MM.1S (cell line): ENCODE measurements at places on chromosomes 13 and 19.

DNA sequence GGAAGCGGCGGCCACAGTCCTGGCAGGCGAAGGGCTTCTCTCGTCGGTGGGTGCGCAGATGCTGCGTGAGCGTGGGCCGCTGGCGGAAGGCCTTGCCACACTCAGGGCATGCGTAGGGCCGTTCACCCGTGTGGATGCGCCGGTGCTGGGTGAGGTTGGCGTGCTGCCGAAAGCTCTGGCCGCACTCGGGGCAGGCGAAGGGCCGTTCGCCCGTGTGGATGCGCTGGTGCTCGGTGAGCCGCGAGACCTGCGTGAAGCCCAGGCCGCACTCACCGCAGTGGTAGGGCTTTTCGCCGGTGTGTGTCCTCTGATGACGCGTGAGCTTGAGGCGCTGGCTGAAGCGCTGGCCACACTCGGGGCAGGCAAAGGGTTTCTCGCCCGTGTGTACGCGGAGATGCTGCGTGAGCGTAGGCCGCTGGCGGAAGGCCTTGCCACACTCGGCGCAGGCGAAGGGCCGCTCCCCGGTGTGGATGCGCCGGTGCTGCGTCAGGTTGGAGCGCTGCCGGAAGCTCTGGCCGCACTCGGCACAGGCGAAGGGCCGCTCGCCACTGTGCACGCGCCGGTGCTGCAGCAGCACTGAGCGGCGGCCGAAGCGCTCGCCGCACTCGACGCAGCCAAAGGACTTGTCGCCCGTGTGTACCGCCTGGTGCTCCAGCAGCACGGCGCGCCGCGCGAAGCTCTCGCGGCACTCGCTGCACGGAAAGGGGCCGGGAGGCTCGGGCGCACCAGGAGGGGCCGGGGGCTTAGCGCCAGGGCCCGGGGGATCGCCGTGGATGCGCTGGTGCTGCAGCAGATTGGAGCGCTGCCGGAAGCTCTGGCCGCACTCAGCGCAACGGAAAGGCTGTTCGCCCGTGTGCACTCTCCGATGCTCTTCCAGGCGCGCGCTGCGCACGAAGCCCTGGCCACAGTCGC, 4.0 kb upstream of the UBE2M start:
- no peak for DNase-seq

DNA sequence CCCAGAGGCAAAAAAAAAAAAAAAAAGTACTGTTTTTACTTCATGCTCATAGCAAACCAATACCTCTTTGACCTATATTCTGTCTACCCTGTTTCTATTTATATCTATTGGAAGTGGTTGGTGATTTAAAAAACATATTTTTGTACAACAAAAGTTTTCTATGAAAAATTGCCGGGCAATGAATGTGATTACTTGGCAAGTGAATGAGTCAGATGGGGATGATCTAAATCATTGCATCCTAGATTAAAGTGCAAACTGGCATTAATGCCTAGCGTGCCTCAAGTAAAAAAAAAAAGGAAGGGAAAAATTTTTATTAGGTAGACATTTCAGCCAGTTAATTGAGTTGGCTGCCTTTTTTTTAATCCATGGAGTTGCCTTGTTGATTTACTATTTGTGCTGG, 500.6 kb downstream of the KCTD12 start:
- no peak for DNase-seq

DNA sequence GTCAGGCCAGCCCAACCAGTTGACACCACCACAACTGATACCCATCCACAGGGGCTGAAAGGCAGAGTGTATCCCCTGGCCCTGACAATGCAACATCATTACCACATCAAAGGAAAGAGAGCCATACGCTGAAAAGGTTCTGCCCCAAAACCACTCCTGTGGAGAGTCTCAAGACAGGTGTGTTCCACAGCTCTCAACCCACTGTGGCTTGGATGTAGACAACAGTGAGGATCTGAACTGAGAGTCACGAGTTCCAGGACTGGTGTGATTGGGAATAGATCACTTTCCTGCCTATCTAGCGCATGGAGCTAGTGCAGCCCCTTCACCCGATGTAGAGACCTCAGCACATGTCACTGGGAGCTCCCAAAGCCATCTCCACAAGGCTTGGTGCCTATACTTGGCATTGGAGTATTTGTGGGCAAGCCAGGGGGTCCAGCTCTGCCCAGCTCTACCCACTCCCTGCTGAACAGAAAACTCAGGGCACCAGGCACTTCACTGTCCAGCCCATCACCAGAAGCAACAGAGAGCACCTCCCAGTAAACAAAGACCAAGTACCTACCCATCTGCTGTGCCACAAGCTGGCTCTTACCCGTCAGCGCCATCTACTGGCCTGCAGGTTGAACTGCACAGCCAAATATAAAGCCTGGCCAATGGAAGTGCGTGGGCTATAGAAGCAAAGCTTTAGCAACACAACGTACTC, 579.5 kb downstream of the UQCRFS1 start:
- peak; percentile 96 for DNase-seq

GRCh38 chr19:43584484-43584883, 8.9 kb downstream of the PINLYP start:
- DNase-seq = no peak

GRCh38 chr13:40961826-40962225, 57.3 kb downstream of the ELF1 start:
- no peak for DNase-seq

- no peak for DNase-seq
Observed at GRCh38 chr19:34733266-34733745, 737 bp upstream of the ZNF181 start.

DNA sequence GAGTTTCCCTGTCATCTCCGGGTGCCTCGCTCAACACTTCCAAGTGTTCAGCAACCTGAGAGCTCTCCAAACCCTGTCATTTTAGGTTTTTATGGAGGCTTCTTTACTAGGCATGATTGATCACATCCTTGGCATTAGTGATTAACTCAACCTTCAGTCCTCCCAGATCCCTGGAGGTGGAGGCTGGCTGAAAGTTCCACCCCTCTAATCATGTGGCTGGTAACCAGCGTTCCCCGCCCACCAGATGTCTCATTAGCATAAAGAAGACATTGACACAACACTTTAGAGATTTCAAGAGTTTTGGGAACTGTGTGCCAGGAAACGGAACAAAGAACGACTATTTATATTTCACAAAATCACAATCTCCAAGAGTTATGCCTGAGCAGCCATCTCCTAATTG, 71.1 kb upstream of the RGCC start:
- no peak for DNase-seq

GRCh38 chr13:47133011-47133445, 236.2 kb upstream of the HTR2A start:
- DNase-seq = no peak

- no peak for DNase-seq
Observed at GRCh38 chr13:52712385-52712784, 27.2 kb downstream of the CNMD start.

- no peak for DNase-seq
Observed at GRCh38 chr13:57716295-57716694, 84.8 kb downstream of the PCDH17 start.

GRCh38 chr19:45515081-45515624, 7.9 kb downstream of the VASP start:
- DNase-seq = no peak

DNA sequence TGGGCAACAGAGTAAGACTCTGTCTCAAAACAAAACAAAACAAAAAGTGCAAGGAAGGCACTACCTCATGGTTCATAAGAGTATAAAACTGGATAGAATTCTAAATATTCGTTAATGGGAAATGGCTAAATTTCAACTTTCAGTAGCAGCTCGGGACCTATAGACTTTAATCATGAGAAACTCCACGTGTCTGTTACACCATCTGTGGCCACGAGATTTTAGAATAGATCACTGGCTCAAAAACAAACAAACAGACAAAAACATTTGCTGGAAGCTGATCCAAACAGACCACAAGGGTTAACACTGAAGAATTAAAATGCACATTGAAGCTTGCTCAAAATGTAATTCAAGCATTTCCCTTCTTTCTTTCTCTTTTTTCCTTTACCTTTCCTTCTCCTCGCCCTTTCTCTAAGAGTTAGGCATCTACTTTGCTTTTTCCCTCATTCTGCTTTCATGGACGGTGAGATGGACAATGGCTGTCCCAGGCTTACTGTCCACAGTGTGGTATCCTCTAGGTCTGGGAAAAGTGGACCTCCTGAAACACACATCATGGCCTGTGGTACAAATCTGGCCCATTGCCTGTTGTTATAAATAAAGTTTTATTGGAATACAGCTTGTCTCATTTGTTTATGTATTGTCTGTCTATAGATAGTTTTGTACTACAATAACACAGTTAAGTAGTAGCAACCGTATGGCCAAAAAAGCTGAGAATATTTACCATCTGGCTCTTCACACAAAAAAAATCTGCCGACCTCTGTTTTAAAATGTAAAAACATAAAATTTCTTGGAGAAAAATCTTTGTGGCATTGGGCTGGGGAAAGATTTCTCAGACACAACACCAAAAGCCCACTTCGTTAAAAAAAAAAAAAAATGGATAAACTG, 10.3 kb downstream of the ELAVL1 start:
- no peak for DNase-seq

GRCh38 chr13:80571346-80572307, 230.7 kb upstream of the SPRY2 start:
- DNase-seq = peak; percentile 9

GRCh38 chr13:106568299-106569003, 514 bp upstream of the ARGLU1 start:
- DNase-seq = no peak

DNA sequence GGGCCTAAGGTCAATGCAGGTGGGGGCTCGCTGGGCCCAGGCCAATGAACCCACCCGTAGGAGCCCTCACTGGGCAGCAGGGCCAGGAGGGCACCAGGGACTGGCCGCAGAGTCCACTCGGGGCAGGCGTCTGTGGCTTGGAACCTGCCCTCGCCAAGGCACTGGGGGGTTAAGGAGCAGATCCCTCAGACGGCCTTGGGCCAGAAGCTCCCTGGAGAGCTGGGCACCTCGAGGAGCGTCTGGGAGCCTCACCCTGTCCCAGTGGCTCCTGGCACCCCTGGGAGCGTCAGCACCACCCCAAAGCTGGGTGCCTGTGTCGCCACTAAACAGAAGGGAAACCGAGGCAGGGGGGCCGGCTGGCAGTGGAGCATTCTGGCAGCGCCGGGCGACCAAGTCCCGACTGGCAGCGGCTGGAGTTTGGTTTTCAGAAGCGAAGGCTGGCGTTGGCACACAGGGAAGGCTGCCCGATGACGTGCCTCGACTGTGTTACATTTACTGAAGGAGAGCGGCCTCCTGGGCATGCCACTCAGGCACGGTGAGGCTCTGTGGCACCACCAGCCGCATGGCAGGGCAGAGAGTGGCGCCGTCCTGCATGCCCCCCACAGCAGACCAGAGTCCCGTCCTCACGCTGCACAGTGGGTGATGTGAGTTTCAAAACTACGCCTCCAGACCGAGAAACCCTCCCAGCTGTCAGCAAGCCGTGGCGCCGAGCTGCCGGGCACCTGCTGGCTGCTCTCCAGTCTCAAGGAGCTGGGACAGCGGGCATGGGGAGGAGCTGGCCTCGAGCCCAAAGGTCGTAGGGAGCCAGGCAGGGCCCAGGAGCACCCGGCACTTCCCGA, 9.2 kb upstream of the MEX3D start:
- no peak for DNase-seq

DNA sequence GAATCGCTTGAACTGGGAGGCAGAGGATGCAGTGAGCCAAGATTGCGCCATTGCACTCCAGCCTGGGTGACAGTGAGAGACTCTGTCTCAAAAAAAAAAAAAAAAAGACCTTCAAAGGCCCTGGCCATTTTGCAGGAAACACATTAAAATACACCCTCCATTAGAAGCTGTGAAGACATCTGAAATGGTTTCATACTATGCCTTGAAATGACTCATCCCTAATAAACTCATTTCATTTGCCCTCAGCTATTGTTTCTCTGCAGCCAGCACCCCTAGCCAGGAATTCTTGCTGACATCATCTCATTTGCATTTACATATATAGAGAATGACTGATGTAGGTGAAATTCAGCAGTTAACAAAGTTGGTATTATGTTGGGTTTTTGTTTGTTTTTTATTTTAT, 8.7 kb downstream of the EML2 start:
- peak; percentile 48 for DNase-seq

DNA sequence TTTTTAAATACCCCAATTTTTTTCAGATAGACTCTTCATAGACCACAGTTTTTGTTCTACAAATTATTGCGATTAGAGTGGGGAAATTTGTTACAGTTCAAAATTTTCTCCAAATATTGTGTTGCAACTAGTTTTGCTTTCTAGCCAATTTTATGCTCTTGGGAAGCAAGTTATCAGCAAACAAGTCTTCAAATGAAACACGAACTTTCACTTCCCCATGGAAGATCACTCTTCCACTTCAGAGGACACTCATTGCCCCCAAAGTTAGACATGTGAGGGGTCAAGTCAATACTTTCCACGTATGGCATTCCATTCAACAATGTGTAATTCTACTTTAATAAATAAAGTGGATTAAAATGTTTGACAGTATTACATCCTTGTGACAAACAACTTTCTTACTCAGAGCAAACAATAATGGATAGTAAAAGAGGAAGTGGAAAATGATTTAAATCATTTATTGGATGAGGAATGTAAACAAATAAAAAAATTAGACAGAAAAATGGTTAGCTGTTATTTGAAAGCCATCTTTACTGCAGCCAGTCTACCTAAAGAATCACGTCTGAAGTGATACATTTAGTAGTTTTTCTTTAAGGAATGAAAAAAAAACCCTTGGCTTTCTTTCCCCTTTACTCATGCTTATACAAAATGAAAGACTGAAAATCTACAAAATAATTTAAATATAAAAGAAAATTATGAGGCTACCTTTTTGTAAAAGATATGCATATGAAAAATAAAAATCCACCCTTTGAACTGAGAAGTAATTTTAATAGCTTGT, 41.2 kb upstream of the TNFSF11 start:
- no peak for DNase-seq

- peak; percentile 45 for DNase-seq
Observed at GRCh38 chr19:18995804-18996241, 37.5 kb downstream of the SUGP2 start.

DNA sequence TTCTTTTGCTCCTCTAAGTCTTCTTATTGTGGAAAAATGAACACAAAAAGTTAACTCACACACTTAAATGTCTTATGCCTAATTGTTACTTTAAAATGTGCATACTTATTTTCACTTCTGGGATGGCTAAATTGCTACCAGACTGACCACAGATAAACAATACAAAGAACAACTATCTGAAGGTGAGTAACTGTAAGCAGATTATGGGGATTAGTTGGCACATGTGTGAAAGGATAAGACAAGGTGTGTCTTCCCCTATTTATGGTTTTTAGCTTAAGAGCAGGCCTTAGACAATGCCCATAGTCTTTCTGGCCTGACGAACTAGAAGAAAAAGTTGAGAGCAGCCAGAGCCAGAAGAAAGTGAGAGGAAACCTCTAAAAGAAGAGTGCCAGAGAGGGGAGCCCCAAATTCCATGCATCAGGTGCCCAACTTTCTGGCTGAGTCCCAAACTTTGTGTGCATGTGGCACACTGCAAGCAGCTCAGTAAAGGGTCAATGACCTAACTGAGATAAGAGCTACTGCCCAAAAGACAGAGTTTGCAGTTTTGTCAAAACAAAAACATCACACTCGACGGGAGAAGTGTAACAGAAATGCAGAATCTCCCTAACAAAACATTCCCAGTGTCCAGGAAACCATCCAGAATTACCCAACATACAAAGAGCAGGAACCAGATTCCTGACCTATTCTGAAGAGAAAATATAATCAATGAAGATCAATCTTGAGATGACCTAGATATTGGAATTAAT, 375.4 kb downstream of the KCNRG start:
- DNase-seq = no peak
